ENCODE measurements at places on chromosomes 11 and 22.

- no peak for DNase-seq
Measured at GRCh38 chr11:115298300-115299012, 205.8 kb downstream of the CADM1 start.

GRCh38 chr11:114073828-114074381 lies 14.4 kb downstream of the ZBTB16 start:
- DNase-seq: no peak

DNA sequence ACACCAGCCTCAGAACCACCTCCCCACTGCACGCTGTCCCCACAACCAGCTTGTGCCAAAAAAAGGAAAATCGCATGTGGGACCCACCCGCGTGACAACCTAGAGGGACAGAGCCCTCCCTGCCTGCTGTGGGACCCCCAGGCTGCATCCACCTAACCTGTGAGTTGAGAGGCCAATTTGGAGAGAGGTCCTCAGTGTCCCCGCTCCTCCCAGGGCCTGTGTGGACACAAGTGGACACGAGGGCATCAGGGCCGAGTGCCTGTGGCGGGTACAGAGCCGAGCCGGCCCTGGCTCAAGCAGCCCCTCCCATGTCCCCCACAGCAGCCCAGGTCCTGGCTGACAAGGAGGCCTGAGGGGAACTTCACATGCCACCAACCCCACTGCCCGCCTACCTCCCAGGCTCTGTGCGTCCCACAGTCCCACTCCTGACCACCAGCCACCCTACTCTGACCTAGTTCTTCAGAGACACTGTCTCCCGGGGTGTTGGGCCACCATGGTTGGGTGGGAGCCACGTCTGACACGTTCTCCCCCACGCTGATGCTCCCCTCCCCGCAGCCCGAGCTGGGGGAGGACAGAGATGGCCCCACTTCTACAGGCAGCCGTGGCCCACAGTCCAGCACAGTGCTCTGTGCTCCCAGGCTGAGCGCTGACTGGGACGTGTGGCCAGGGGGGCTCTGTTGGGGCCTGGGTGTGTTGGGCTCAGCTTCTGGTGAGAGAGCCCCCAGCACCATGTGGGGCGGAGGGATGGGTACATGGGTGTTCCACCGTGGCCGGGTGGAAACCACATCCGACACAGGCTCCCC lies 19.2 kb downstream of the SELENOO start:
- DNase-seq: no peak

GRCh38 chr11:61960532-61960931 lies 6.9 kb downstream of the FTH1 start:
- no peak for DNase-seq

DNA sequence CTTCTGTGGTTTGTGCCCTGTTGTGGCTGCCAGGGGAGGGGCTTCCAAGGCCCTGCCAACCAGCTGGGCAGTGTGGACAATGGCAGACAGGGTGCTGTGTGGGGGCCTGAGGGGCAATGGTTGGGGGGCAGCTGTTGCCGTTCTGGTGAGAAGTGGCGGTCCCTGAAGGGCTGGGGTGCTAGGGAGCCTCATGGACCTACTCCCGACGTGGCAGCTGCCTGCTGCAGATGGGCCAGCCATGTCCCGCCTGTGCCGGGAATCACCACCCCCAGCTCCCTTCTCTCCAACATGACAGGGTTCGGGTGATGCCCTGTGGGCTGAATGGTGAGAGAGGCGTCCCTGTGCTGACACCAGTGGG lies 74.2 kb downstream of the KCNQ1 start:
- no peak for DNase-seq

DNA sequence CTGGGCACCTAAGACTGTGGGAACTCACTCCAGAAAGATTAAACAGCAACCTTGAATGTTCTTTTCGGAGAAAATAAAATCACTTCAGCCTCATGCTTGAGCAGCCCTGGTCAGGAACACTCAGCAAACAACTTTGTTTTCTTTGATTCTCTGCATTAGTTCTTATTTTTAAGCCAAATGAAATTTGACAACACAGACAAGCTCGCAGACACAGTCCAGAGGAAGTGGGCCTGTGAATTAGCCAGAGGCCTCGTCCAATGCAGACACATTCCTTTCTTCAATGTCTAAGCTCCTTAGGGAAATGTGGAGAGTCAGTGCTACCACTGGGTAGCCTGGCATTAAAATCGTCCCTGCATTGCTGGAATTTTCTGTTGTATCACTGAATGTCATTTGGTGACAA lies 62.9 kb upstream of the CSNK2A3 start:
- DNase-seq: no peak

DNA sequence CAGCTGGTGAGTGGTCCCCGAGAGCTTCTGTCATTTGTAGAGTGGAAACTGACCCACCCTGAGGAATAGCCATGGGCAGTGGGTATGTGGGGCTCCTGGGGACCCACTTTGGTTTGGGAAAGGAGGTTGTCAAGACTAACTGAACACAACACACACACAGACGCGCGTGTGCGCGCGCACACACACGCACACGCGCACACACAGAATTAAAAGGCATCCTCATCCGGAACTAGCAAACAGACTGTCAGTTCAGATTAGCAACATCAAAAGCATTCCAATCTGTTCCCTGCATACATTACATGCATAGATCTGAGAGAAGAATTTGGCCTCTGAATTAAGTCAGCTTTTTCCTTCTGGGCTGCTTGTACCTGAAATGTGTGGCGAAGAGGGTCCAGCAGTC lies 284.7 kb downstream of the ST3GAL4 start:
- no peak for DNase-seq

DNA sequence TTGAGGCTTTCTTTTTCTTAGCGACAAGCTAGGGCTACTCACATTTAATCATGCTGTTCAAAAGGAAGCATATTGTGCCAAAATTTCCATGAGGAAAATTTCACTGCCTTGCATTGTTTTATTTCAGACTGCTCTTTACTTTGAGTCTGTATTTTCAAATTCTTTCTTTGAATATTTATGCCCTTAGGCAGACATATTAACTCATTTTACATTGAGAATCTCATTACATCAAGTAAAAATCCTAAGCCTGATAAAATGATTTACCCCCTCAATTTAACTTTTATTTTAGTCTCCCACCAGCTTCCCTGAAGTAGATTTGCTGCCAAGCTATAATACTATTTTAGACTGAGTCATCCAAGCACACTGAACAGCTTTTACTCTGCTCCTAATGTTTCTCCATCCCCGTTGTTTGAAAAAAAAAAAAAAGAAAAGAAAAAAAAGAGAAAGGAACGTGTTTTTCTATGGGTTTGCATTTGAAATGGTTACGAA lies 189.3 kb upstream of the MTMR2 start:
- DNase-seq: no peak

DNA sequence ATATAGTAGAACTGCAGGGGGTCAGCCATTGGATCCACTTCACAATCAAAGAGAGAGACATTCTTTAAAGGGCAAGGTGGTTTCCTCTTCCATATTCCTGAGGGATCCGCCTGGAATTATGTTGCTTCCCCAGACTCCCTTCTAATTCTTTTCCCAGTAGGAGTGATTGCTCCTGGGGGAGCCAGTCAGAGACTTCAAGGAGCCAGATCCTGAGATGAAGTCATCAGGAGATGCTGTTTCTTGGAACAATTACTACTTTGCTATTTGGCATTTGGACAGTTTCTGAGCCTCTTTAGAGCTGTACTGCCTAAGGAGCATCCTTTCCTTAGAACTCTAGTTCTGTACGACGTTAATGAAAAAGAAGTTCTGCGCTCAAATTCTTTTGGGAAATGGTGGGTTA lies 1.9 kb upstream of the OR9Q2 start:
- no peak for DNase-seq

DNA sequence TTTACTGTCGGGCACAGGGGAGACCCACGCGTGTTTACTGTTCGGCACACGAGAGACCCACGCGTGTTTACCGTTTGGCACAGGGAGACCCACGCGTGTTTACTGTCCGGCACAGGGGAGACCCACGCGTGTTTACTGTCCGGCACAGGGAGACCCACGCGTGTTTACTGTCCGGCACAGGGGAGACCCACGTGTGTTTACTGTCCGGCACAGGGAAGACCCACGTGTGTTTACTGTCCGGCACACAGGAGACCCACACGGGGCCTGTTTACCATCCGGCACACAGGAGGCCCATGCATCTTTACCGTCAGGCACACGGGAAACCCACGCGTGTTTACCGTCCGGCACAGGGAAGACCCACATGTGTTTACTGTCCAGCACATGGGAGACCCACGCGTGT lies 525.1 kb downstream of the BRD1 start:
- DNase-seq: no peak

GRCh38 chr11:35337136-35337913 lies 82.0 kb downstream of the SLC1A2 start:
- DNase-seq: no peak

DNA sequence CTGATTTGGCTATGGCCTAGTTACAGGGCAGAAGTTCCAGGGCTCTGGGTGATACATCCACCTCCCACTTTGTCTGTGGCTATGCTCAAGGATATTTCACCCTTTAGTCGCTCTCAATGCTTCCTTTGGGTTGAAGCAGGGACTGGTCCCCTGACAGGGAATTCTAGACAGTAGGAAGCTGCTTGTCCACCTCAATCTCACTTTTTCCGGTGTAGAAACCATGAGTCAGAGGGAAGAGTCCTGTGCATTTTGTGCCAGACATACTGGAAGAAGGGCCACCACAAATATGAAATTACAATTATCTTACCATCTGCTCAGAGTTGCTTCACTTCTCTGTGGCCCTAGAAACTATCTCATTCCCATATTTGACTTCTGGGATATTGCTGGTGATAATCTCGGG lies 413.7 kb upstream of the FAT3 start:
- no peak for DNase-seq

DNA sequence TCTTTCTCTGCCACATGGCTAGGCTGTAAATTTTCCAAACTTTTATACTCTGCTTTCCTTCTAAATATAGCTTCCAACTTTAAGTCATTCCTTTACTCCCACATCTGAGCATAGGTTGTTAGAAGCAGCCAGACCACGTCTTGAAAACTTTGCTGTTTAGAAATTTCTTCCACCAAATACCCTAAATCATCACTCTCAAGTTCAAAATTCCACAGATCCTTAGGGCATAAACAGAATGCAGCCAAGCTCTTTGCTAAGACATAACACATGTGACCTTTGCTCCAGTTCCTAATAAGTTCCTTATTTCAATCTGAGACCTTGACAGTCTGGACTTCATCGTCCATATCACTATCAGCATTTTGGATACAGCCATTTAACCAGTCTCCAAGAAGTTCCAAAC lies 749.9 kb downstream of the METTL15 start:
- no peak for DNase-seq

GRCh38 chr11:120540744-120541465 lies 29.4 kb downstream of the GRIK4 start:
- no peak for DNase-seq

DNA sequence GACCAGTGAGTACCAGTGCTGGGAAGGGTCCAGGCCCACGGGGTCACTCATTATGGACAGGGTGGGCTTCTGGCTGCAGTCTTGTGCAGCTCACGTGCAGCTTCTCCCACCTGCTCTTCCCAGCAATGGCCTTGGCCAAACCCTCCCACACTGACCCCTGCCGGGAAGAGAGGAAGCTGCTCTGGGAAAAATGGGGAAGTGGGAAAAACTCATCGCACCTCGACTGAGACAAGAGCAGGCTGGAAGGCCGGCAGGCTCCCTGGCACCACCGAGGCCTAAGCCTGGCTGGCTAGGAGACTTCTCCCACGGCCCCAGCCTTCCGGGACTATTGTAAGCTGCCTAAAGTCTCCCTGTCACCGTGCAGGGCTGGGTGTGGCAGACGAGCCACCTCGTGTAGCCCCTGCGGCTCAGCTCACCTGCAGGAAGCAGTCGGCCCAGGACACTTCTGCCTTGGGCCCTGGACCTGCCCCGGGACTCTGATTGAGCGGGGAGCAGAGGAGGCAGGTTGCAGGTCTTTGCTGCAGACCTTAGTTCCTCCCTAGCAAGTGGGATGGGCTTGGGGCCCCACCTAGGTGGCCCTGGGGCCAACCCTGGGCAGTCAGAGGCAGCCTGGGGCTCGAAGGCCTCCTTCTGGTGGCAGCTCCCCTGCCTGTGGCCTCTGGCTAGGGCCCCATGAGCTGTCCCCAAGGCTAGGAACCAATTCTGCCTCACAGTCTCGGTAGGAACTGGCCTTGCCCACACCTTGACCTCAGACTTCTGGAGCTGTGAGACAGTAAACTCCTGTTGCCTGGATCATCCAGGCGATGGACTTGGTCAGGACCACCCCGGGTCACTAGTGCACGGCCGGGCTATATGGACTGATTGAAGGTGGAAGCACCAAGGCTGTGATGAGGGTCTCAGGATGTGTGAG lies 23.1 kb downstream of the MRGPRG start:
- no peak for DNase-seq

GRCh38 chr22:37244114-37244921 lies at the start of gene RAC2:
Gene RAC2 (minus strand): TSS chr22:37244269. CDS start chr22:37244148, 121 bp downstream.
- no peak for DNase-seq

- DNase-seq: no peak
Measured at GRCh38 chr22:33923660-33924246, 3.5 kb upstream of the LARGE1 start.

DNA sequence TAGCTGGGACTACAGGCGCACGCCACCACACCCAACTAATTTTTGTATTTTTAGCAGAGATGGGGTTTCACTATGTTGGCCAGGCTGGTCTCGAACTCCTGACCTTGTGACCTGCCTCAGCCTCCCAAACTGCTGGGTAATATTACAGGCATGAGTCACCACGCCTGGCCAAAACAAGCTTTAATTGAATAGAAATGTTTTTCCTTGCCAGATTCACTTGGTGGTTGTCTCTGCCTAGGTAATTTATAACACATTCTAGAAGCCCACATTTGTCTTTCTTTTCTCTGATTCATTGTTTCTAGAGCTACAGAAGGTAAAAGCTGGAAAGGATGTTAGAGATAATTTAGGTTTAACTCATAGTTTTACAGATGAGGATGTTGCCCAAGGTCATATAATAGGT lies 41.3 kb downstream of the CECR2 start:
- DNase-seq: no peak

DNA sequence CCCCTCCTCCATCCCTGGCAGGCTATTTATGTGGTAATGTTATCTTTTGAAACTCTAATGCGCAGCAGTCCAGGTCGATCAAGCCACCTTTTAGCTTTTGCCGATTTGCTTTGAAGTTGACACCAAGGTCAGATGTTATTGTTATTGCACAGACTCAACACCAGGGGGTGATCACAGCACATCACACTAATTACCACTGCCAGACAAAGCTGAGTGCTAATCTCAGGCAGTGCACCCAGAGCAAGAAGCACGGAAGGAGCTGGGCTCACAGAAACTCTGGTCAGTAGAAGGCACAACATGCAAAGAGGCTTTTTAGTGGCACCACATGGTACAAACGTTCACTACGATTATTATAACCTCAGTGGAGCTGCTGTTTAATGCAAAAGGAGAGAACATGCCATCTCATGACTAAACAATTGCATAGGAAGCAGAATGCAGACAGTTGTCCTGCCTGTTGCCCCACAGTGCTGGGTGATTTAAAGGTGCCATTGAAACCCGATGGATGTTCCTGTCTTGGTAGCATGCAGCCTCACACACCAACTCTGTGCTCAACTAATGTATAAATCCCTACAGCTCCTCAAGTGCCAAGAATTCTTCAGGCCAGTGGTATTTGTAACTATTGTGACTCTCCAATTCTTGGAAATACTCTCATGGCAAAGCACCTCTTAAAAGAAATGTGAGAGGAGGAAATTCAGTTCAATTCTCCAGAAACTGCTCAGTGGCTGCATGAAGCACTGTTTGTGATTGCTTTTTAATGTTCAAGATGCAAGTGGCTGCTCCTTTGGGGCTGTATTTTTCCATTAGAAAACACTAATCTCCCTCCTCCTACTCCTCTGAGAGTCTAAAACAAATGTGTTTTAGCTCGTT lies 353.9 kb upstream of the DDI1 start:
- peak; percentile 54 for DNase-seq

GRCh38 chr11:7417328-7417727 lies 68.0 kb upstream of the OLFML1 start:
- no peak for DNase-seq
